Activated naive CD8-positive, alpha-beta T cell treated with anti-CD3 and anti-CD28 coated beads, Interleukin-2, amount 10 ng/mL, durations not matched to agents 7 days and 5 days (primary cell): ENCODE measurements at places on chromosomes 6 and 20.

GRCh38 chr6:92847988-92848387 lies 571.4 kb downstream of the EPHA7 start:
- H3K27ac ChIP-seq, result no peak overlapping the region
- H3K4me1 ChIP-seq, result no peaks in the 10 kb centered on the region
- H3K36me3 ChIP-seq, result no peaks in the 10 kb centered on the region
- DNase-seq, result no peak
- H3K27me3 ChIP-seq, result no peaks in the 10 kb centered on the region

DNA sequence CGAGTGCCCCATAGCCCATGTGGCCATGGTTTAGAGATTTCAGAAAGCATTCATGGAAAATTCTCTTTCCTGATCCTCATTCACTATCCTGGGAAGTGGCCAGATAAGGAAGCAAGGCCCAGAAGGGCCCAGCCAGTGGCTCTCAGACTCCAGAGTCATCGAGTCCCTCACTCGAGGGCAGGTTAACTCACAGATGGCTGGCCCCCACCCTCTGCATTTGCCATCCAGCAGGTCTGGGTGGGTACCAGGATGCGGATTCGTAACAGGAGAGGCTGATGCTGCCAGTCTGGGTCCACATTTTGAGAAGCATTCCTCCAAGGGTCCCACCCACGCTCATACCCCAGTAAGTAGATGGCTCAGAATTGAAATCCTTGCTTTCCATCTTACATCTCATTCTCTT lies 3.8 kb upstream of the SSTR4 start:
- no peaks in the 10 kb centered on the region for H3K36me3 ChIP-seq
- peaks cover 13% of the 10 kb centered on the region for H3K27me3 ChIP-seq
- DNase-seq, result no peak
- no peak overlapping the region for H3K4me3 ChIP-seq
- peaks cover 4% of the 10 kb centered on the region for H3K4me1 ChIP-seq

DNA sequence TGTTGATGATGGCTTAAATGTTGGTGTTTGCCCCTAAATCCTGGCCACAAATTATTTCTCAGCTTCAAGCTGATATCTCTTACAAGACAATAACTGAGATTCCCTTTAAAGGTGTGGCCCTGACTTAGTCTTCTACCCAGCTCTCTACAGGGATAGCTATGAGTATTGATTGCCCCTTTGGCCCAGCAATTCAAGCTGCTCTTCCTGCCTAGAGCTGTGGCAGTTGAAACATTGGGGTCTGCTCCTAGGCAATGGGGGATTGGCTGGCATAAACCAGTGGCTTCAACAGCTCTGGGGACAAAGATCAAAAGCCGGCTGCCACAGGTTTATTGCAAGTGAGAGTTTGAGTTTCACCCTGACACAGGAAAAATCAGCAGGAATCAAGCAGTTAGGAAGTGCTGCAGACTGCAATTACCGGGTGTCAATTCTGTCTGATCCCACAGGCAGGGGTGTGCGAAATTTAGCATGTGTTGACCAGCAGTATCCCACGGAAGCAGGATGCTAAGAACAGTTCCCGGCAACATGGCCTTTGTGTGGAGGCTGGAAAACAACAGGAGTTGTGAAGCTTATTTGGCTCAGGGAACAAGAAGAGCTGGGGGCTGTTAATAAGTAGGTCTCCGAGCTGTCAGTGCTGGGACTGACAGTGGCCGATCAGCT lies 66.2 kb upstream of the IYD start:
- no peak for DNase-seq
- no peaks in the 10 kb centered on the region for H3K36me3 ChIP-seq
- no peak overlapping the region for H3K4me3 ChIP-seq
- H3K27ac ChIP-seq, result no peak overlapping the region

DNA sequence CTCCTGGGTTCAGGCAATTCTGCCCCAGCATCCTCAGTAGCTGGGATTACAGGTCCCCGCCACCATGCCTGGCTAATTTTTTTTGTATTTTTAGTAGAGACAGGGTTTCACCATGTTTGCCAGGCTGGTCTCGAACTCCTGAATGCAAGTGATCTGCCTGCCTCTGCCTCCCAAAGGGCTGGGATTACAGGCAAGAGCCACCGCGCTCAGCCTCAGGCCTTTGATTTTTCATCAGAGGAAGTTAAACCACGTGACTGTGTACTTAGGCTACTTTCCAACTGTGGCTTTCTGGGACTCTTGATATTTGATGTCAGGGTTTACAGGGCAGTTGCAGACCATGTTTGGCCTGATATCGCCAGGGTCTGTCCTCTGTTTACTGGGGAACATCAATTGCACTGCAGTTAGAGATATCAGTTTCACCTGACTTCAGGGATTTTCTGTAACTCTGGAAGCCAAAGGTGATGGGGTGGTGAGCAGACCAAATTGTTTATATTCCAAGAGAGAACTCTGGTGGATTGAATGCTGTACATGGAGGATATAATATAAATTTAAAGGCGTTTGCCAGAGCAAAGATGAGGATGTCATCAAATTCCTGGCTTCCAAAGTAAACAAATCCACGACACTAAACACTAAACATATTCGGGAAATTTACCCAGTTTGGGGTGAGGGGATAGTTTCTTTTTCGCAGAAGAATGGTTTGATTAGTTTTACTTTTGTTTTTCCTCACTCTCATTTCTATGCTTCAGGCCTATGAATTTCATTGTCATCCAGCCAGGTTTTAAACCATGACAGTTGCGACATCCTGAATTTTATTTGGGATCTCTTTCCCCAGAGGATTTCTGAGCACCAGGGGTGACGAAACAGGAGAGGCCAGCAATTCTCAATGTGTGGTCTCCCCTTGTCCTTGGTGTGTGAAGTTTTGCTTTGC lies 4.2 kb downstream of the PSMF1 start:
- peak overlapping the region; percentile 52 for H3K27ac ChIP-seq
- H3K36me3 ChIP-seq, result peaks cover 32% of the 10 kb centered on the region
- H3K27me3 ChIP-seq, result no peaks in the 10 kb centered on the region
- peaks cover 51% of the 10 kb centered on the region for H3K4me1 ChIP-seq
- H3K4me3 ChIP-seq, result peak overlapping the region; percentile 43

- H3K4me1 ChIP-seq, result no peaks in the 10 kb centered on the region
- no peaks in the 10 kb centered on the region for H3K36me3 ChIP-seq
- no peak for DNase-seq
- no peaks in the 10 kb centered on the region for H3K27me3 ChIP-seq
- H3K4me3 ChIP-seq, result no peak overlapping the region
Observed at GRCh38 chr20:52252664-52253063, 61.1 kb upstream of the ZFP64 start.
